ENCODE measurements at places on chromosomes 4 and X.

GRCh38 chrX:38066934-38067333 lies 60.6 kb downstream of the SYTL5 start:
- DNase-seq = no peak

GRCh38 chr4:90345549-90346215 lies 218.5 kb downstream of the CCSER1 start:
- DNase-seq = no peak

GRCh38 chr4:53313510-53313909 lies 52.4 kb downstream of the SCFD2 start:
- no peak for DNase-seq

DNA sequence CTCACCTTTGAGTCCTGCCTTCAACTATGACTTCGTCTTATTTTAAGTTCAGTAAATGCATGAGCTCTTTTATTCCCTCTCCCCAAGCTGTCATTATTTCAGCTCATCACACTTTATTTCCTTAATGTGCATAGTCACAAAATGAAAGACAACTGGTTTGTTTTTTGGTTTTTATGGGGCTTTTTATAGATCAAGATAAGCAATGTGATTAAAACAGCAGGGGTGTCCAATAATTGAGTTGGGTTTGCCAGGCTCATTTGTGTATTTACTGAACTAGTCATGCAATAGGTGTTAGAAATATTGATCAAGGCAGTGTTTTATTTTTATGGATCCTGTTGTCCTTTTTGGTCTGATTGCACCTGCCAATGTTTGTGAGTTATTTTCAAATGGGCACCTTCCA lies 102.2 kb downstream of the FRMPD4 start:
- no peak for DNase-seq

- DNase-seq = no peak
These were observed 43.5 kb downstream of the CLDN34 start for GRCh38 chrX:10010686-10011085.

All from nephron progenitor cell (in vitro differentiated cells).